ENCODE measurements at places on chromosomes 3 and 15. TPM values are rescaled to one million over a fixed set of nuclear protein-coding genes. Genes with fewer than 3 reads are reported as not detected.

- H3K4me3 ChIP-seq, result no peak overlapping the region
- H3K36me3 ChIP-seq, result no peaks in the 10 kb centered on the region
- peak; percentile 83 for DNase-seq
- no peaks in the 10 kb centered on the region for H3K27me3 ChIP-seq
- no peaks in the 10 kb centered on the region for H3K4me1 ChIP-seq
These were observed 61.1 kb downstream of the KCNAB1 start for GRCh38 chr3:156181509-156181908.

Gene IL17RB
- total RNA-seq, result 0.33 TPM

Gene SLC15A2
- total RNA-seq, result 0.26 TPM

DNA sequence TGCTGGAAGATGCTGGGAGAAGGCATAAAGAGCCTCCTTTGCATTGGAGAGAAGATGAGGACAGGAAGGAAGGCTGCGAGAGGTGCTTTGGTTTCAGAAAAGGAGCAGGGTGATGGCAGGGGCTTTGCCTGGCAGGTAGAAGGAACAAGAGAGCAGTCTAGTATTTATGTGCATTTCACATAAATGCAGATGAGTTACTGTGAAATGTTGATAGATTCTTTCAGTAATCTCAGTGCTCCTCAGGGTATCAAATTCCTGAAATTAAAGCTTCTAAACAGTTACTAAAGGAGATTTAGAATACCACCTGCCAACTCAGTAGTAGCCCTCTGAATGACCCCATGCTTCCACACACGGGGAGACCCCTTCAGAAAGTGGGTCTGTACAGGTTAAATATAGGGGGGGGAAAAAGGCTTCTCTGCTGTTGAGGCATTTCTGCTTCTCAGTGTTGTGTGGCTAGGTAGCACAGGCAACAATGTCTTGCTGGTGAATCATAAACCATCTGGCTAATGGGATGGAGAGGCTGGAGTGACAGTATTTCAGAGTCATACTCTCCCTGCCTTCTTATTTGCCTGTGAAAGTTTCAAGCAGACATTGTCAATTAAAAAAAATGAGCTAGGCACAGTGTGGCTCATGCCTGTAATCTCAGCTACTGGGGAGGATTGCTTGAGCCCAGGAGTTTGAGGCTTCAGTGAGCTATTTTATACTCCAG is 14.3 kb upstream of the FBXL22 start:
- DNase-seq, result peak; percentile 93
- H3K27ac ChIP-seq, result peak overlapping the region; percentile 75
- peaks cover 10% of the 10 kb centered on the region for H3K4me1 ChIP-seq
- no peaks in the 10 kb centered on the region for H3K27me3 ChIP-seq

Gene CDHR4
- not detected for total RNA-seq

DNA sequence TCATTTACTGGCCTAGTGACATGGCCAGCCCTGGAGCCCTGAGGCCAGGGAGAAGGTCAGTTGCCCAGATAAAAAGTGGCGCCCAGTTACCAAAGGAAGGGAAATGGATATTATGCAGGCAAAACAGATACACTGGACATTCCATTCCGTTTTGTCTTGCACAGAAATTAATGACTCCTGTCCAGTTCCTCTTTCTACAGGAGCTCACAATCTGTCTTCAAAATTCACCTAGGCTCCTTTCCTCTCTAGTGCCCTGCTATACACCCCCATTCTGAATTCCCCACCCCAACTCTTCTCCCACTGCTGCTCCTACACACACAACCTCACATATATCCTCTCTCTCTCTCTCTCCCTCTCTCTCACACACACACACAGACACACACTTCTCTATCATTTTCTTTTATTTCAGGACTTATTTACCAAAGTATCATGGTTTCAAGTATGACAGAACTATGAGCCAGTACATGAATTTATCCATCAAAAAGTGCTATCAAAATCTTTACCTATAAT is 229.0 kb downstream of the MAGI1 start:
- DNase-seq, result no peak
- no peak overlapping the region for H3K4me3 ChIP-seq
- no peaks in the 10 kb centered on the region for H3K4me1 ChIP-seq
- no peaks in the 10 kb centered on the region for H3K27me3 ChIP-seq
- no peak overlapping the region for H3K27ac ChIP-seq

- H3K27ac ChIP-seq, result no peak overlapping the region
- no peaks in the 10 kb centered on the region for H3K27me3 ChIP-seq
- DNase-seq, result no peak
- no peaks in the 10 kb centered on the region for H3K36me3 ChIP-seq
These were observed 46.6 kb upstream of the CD47 start for GRCh38 chr3:108137460-108137814.

Gene USP19
- 49.1 TPM for total RNA-seq

All from fibroblast of lung (primary cell).